ENCODE measurements at places on chromosomes 4 and X. TPM values are rescaled to one million over a fixed set of nuclear protein-coding genes. Genes with fewer than 3 reads are reported as not detected.

BEND2 gene
- total RNA-seq = 0.08 TPM

GRCh38 chr4:83782591-83782990 lies 246.7 kb downstream of the GPAT3 start:
- DNase-seq = no peak

DNA sequence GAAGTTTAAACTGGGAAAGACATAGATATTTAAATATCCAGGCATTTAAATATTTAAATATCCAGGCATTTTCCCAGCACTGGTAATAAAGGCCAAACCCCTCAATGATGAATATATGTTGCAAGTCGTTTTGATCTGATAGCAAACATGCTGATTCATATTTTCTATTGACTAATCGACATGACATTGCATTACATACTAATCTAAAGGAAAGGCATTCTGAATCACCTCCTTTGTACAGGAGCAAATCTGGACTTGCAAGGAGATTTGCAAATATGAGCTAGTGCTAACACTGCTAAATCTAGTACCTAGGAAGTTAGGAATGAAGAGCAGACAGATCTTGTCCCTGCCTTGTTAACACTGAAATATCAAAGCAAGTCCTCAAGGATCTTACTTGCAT lies 207.3 kb downstream of the SLC7A11 start:
- DNase-seq = no peak

SPP1 gene
- 11.5 TPM for total RNA-seq

FGFBP1 gene
- not detected for total RNA-seq

DNA sequence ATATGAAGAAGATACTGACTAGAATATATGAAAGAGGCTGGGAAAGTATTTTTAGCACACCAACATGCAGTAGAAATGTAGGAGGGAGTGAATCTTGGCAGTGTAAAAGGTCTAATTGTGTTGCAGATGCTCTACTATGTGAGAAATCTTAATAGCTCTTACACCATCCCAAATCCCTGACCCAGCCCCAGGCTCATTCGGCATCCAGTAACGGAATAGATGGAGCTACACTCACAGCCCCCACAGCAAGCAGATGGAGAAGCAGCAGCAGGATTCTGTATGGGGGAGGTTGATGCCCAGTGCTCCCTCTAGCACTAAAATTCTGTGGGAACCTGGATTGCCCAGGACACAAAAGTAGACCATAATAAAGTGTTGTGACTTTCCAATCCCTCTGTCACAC lies 153.2 kb upstream of the PRDX4 start:
- DNase-seq = no peak

DNA sequence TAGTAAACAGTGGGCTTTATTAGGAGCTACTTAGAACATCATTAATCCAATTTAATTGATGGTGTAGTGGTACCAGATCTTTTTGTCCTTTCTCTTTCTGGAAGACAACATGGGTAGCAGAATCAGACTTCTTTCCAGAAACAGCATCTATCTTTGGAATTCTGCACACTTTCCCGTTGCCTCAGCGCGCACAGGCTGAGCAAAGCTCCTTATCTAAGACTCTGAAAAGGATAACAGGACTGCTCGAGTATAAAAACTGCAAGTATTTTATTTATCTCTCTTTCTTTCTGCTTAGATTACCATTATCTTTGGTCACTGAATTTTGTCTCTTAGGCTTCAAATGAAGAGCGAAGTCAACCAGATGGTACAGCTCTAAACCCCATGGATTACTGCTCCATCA lies 191.7 kb downstream of the DHX15 start:
- no peak for DNase-seq

GRCh38 chr4:154616731-154617130 lies 4.3 kb upstream of the FGG start:
- DNase-seq = no peak

DNA sequence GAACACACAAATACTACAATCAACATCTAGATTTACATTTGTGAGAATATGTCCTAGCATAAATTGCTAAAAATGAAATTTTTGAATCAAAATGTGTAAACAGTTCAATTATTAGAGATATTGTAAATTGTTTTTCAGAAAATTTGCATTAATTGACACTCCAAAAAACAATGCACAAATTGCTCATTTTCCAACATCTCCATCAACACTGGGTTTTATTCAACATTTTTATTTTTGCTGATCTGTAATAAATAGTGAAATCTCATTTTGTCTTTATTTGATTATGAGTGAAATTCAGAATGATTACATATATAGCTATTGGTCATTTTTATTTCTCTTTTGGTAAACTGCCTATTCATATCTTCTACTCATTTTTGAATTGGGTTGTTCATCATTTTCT lies 120.0 kb upstream of the GRIA3 start:
- no peak for DNase-seq

NXF2B gene
- total RNA-seq = not detected

- peak; percentile 58 for DNase-seq
These were observed 755 bp downstream of the KLHL8 start for GRCh38 chr4:87219632-87220093.

DNA sequence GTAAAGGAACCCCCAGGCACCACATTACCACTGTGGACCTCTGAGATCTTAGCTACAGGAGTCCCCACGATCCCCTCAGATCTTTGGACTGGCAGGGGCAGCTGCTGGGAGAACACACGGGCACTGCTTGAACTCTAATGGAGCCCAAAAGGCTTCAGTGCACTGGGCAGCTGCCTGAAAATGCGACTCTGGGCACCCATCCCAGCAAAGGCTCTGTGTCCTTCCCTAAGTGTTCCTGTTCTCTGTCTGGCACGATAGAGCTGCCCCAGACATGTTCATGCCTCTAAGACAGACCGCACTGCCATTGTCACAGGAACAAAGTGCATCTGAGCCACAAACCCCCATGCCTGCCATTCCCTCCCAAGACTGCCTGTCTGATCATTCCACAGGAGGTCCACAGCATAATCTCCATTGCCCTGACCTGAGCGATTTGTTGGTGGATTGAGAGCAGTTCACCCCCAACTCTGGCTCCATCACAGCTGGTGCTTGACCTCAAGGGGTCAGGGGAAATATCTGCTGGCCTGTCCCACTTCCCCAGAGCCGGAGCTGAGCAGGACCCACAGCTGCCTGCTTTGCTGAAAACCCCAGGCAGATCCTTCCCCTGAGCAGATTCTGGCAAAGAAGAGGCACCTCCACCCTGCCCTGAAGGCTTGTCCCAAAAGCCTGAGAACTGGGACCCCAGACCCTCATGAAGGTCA lies 436.0 kb upstream of the INTU start:
- DNase-seq = no peak

DNA sequence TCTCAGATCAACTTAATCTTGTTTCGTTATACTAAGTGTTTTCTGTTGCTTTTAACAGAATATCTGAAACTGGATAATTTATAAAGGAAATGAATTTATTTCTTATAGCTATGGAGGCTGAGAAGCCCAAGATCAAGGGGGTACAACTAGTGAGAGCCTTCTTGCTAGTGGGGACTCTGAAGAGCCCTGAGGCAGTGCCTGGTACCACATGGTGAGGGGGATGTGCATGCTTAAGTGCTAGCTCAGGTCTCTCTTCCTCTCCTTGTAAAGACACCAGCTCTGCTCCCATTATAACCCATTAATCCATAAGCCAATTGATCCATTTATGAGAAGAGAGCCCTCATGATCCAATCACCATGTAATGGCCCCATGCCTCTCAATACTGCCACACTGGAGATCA lies 17.9 kb downstream of the COX18 start:
- DNase-seq = no peak

- no peak for DNase-seq
These were observed 28.6 kb downstream of the ANK2 start for GRCh38 chr4:113078066-113078465.

DNA sequence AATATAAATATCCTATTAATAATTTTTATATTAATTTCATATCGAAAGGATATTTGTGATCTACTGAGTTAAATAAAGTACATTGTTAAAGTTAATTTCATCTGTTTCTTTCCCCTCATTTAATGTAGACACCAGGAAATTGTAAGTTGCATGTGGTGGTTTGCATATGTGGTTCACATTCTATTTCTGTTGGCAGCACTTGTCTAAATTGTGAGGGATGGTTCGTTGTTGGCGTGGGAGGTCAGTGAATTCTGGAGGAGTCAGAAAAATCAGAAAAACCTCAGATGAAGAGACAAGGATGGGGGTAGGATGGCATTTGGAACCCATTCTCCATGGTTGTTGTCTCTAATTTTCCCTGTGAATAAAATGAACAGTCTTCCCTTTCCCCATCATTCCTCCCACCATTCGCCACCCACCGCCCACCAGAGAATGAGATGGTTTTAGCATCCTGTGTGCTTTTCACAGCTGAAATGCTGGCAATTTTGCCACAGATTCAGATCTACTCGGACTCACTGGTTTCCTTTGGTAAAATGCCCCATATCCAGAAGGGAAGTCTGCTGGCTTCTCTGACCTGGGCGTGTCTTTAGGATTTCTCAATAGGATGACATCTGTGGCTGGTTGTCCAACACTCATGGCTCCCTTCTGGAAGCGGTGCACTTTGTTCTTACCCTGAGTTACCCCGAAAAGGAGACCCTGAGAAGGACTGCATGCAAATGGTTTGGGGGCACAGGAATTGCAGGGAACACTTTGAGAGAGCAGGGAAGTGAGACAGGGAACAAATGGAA lies 52.3 kb downstream of the LGI2 start:
- DNase-seq = no peak

DNA sequence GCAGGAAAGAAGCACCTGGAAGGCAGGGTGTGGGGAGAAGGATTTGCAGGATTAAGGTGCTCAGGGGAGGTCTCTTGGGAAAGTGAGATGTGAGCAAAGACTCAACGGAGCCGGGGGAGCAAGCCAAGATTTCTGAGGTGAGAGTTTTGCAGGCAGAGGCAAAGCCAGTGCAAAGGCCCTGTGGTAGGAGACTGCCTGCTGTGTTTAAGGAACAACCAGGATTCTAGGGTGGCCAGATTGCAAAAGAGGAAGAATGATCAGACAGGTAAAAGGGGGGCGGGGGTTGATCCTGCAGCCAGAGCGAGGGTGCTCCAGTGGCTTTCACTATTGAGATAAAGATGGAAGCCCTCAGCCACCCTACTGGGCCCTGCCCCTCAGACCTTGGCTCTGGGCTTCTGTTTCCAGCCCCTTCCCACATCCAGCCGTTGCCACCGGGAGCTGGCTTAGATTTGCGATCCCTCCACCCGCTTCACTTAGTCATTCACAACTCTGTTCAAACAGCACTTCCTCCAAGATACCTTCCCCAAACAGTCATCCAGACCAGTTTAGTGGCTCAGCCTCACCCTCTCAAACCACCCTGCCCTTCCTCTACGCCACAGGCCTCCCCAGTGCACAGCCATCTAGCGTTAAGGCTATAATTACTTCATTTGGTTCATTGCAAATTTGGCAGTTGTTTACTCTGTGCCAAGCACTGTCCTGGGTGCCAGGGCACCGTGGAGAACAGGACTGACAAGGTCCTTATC lies 23.3 kb upstream of the BCOR start:
- no peak for DNase-seq

GRCh38 chr4:17494258-17495190 lies 17.4 kb downstream of the QDPR start:
- DNase-seq = no peak

- no peak for DNase-seq
These were observed 45.8 kb upstream of the CLCN4 start for GRCh38 chrX:10110984-10111363.

GRCh38 chrX:98717970-98718369 lies 1692.1 kb downstream of the PCDH19 start:
- no peak for DNase-seq

- DNase-seq = no peak
These were observed 1473.4 kb upstream of the TENM3 start for GRCh38 chr4:180769791-180770190.

DNA sequence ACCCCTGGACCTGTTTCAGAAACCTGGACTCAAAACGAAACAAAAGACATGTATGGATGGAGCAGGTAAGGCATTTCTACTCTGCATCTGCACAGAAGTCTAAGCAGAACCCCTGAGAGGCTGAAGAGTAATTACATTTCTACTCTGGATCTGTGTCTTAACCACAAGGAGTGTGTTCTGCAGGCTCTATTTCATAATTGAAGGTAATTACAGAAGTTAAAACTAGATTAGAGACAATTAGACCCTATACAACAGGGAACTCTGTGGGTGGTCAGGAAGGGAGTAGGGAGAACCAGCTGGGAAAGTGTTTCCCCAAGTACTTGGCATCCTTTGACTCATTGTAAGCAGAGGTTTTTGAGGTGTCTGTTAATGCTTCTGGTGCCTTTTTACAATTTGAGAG lies 69.8 kb downstream of the IGSF1 start:
- no peak for DNase-seq
